ENCODE measurements at places on chromosomes 6 and 20.

- no peak for DNase-seq
These were observed 45.6 kb downstream of the TGM2 start for GRCh38 chr20:38119446-38119845.

DNA sequence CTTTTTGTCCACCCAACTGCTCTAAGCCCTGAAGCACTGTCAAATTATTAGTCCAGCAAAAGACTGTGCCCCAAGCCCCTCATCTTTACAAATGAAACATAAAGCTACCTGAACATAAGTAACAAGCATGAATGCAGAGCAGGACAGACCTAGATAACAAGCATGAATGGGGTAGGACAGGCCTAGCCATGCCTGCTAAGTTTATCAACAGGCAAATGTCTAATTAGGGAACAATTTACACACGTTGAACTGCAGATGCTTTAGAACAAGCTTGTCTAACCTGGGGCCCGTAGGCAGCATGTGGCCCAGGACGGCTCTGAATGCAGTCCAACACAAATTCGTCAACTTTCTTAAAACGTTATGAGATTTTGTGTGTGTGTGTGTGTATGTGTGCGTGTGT is 13.6 kb downstream of the FBXO30 start:
- no peak for DNase-seq

GRCh38 chr6:28506807-28507475 is 8.7 kb downstream of the GPX6 start:
- DNase-seq = no peak

GRCh38 chr6:112990971-112991370 is 643.8 kb downstream of the RFPL4B start:
- DNase-seq = no peak

DNA sequence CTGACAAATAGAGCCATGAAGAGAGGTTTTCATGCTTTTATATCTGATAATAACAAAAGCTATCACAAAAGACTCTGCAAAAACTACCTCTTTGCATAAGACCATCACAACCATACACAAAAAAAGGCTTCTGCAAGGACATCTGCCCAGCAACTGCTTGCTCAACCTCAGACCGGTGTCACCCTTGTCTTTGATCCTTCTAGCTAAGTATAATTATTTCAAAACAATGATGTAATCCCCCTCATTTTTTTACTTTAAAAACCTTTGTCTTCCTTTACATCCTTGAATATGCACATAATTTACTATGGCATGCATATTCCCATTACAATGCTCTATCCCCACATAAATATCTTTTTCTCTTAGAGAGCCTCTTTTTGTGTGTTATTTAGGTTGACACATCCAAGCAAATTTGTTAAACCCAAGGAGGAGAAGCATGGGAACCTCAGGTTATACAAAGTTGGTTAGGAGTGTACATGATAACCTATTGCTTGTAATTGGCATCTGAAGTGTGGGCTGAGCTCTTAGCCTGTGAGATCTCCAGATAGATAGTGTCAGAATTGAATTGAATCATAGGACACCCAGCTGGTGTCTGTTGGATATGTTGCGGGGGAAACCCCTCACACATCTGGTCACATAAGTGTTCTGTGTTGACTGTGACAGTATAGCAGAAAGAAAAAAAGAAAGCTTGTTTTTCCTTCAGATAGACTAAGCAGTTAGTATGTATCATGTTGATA is 20.7 kb upstream of the CGA start:
- DNase-seq = no peak

GRCh38 chr6:113562248-113562647 is 294.9 kb upstream of the MARCKS start:
- DNase-seq = no peak

GRCh38 chr6:21159465-21159864 is 434.1 kb upstream of the SOX4 start:
- no peak for DNase-seq

DNA sequence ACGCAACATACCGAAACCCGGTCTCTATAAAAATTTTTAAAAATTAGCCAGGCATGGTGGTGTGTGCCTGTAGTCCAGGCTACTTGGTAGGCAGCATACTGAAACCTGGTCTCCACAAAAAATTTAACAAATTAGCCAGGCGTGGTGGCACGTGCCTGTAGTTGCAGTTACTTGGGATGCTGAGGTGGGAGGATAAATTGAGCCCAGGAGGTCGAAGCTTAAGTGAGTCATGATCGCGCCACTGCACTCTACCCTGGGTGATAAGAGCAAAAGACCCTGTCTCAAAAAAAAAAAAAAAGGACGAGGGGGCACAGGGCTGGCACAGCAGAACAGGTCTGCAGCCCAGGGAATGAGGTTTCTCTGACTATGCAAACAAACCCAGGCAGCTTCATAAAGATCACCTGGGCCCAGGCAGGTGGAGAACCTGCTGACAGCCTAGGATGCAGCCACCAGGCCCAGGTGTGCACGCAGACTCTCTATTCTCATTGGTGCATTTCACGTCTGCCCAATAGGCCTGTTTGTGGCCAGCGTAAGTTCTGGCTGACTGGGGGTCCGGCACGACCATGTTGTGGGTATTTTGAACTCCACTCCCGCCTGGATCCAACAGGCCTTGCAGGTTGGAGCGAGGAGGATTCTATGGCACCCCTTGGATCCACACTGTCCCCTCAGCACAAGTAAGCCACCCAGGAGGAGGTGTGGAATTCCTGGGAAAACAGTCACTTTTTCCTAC is 204.5 kb downstream of the PREX1 start:
- no peak for DNase-seq

GRCh38 chr6:168093071-168093505 is 14.1 kb upstream of the FRMD1 start:
- DNase-seq = no peak

DNA sequence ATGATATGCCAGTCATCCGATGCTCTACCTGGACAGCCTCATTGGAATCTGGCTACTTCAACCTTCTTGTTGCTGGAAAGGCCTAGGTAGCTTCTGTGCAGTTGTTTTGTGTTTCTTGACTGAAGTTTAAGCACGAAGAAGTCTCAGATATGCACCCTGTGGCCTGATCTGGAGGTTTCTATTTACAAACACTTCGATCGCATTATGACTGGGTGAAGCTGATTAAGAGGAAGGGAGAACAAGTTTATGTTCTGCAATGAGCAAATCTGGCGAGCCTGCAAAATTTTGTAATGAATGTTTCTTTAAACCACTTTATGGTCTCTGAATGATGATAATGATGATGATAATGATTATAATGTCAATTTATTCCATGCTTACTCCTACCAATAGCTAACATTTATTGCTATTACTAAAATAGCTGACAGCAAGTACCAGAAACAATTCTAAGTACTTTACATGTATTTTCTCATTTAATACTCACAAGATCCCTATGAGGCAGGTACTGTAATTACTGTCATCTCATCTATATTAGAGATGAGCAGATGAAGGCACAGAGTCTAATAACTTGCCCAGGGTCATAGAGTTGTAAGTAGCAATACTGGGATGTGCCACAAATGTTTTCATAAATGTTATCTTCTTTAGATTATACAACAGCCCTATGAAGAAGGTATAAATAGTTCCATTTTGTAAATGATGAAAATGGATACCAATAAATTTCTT is 126.1 kb upstream of the UST start:
- no peak for DNase-seq

DNA sequence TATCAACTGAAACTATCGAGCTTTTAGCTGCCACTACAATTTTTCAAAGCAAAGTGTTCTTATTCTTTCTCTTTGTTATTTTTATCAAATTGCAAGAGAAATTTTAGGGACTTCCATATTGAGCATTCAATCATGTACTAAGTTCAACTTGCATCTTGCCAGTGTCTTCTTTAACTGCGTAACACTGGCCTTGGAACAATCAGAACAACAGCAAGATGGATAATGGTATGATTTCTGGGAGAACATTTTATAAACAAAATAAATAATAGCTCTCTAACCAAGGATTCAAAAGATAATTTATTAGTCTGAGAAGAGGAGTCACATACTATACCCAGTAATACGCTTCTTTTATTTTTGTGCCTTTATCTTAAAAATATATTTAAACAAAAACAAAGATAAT is 168.0 kb downstream of the ISM1 start:
- no peak for DNase-seq

DNA sequence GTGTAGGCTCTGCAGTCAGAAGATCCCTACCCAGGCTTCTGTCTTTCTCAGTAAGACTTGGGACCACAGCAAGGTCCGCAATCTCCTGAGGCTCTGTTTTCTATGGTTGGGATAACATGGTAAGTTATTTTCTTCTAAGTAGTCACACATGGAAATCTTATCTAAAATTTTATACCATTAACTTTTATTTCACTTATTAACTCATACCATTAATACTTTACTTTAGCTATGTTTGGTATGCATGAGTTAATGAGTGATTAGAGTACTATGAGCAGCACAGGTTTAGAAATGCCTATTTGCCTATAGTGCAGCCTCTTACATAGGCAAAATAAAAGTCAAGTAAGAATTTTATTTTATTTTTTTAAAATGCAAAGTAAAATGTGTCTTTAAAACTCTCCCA is 27.2 kb downstream of the GINM1 start:
- DNase-seq = no peak

DNA sequence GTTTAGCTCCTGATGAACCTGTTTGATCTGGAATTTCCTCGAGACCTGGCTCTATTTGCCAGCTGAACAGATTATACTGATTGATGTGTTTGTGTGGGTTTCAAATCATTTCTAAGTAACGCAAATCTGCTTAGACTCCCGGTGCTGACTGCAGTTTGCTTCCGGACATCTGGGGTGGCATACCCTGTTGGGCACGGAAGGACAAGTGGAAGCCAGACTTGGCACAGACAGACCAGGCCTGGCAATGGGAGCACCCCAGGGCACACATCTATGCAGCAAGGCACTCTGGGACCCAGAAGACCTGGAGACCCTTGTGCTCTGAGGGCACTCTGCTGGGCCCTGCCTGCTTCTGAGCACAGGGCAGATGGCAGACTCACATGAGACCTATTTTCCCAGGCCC is 433.7 kb upstream of the CHD6 start:
- no peak for DNase-seq

DNA sequence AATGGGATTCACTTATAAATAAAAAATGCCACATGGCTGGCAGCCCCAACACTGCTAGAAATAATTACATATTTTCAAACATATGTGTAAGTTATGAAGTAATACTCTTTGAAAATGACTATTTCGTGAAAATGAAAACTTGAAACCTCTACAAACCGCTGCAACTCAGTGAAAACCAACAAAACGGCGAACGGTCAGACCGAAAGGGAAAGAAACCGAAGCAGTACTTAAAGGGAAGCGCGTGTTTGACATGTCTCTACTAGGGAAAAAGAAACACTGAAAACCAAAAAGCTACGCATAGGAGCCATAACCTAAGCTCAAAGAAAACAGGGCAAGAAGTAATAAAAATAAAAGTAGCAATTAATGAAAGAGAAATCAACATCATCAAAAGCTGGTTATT is 121.0 kb upstream of the GGTLC1 start:
- DNase-seq = no peak

DNA sequence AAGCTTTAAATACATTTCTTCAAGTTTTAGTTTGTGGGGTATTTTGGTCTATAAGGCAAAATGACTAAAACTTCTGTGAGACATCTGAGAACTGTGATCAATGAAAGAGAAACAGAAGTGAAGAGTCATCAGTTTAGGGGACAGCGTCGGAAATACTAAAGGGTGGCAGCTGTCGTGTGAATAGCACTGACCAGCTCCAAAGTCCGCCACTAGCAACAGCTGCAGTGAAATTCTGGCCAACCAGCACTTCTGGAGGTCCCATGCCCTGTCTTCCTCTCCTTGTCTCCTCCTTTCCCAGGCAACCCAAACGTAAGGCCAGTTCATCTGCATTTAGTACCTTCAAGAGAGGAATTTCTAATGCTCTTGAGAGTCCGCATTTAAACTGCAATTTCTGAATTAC is 87.5 kb downstream of the DACT2 start:
- no peak for DNase-seq

DNA sequence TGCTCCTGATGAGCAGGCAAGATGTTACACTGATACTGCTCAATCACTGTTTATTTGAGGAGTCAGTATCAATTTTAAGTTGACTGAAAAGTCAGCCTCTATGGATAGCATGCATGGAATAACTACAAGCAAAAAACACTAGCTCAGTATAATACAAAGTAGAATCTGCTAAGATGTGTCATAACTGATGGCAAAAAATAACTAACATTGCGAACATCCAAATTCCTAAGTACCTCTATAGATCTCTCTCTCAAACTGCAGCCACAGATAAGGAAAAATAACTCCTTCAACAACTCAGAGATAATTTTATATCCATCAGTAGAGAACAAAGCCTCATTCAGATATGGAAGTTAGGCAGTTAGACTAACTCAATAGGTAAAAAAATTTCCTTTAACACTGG is 16.3 kb downstream of the HDAC2 start:
- no peak for DNase-seq

GRCh38 chr20:3213226-3213625 is 3.9 kb downstream of the ITPA start:
- no peak for DNase-seq

DNA sequence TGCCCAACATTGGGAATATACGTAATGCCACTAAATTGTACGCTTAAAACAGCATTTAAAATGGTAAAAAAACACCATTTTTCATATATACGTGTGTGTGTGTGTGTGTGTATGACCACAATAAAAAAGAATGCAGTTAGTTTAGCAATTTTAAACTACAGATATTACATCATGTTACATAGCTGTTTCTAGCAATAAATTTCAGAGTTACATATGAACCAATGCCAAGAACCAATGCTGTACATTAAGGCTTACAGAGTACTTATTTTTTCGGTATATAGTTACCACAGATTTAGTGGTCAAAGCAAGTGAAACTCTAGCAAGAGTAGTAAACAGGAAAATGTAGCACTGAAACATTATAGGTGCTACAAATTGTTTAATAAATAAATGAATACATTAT is 119.3 kb downstream of the PDE10A start:
- DNase-seq = no peak

GRCh38 chr20:6533351-6533750 is 234.1 kb upstream of the BMP2 start:
- peak; percentile 34 for DNase-seq

DNA sequence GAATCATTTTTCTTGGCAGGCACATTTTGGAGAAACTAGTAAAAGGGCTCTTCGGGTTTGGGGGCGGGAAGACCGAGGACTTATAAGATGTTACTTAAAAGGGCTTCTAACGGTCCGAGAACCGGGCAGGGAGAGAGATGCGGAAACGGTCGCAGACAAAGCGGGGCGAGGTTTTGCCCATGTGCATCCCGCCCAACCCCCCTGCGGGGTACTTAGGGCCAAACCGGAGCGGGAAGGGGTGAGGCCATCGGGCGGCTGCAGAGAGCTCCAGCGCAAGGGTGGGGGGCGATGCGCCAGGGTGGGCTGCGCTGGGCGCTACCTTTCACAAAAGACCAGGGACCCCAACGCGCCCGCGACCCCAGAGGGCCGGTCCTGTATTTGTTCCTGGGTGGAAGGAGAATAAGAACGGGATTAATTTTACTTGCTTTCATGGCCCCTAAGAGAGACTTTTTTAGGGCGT is 616 bp downstream of the TUBB start:
- DNase-seq = no peak

DNA sequence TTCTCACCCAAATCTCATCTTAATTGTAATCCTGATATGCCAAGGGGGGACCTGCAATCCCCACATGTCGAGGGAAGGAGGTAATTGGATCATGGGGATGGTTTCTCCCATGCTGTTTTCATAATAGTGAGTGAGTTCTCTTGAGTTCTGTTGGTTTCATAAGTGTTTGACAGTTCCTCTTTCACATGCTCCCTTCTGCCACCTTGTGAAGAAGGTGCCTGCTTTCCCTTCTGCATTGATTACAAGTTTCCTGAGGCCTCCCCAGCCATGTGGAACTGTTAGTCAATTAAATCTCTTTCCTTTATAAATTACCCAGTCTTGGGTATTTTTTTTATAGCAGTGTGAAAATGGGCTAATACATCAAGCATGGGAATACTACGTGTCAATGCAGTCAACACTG is 925.0 kb upstream of the MAN1A1 start:
- no peak for DNase-seq
